ENCODE measurements at places on chromosomes 1 and 21.

GRCh38 chr1:113226148-113226547, 153.2 kb downstream of the LRIG2 start:
- DNase-seq, result peak; percentile 30

GRCh38 chr1:231106347-231106746, 55.5 kb upstream of the TRIM67 start:
- no peak for DNase-seq

GRCh38 chr1:82321794-82322193, 521.1 kb downstream of the ADGRL2 start:
- DNase-seq, result no peak

DNA sequence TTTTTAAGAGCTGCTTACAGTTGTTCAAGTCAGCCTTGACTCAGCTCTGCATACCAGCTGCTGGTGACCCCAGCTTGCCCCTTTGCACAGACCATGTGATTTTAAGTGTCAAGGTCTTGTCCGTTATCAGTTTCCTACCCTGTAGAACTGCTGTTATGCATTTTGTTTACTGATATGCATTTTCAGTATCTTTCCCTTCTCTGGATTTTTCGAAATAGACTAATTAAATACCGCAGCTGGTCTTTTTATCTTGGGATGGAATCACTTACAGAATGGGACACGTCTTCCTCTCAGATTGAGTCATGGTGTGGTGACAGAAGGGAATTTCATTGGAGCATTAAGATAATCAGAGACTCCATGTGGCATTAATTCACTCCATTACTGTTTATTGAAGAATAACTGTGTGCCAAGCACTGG, 145.6 kb downstream of the FMN2 start:
- no peak for DNase-seq

- no peak for DNase-seq
Measured at GRCh38 chr1:162009501-162010174, 14.0 kb downstream of the OLFML2B start.

DNA sequence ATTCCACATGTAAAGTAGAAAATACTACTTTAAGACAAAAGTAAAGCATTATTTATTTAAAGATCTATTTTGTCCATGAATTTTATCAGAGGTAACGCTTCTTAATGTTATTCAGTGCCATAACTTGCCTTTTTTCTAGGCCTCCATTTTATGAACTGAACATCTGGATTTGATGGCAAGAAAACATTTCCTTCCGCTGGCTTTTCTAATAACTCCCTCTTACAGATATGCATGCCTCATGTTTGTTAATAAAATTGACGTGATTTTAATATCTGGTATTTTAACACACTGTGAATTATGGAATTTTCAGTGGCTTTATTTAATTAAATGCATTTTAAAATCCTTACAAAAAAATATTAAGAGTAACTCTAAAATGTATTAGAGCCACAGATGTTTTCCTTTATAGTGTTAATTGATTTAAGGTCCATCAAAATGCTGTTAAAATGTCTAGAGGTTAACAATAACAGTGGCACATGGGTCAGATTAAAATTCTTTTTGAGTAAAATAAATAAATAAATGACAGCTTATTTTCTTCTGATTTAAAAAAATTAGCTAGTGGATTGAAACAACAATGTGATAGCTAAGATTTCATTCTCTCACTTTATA, 15.1 kb downstream of the PTPRC start:
- no peak for DNase-seq

GRCh38 chr1:218614031-218614430, 268.9 kb downstream of the TGFB2 start:
- DNase-seq, result no peak

DNA sequence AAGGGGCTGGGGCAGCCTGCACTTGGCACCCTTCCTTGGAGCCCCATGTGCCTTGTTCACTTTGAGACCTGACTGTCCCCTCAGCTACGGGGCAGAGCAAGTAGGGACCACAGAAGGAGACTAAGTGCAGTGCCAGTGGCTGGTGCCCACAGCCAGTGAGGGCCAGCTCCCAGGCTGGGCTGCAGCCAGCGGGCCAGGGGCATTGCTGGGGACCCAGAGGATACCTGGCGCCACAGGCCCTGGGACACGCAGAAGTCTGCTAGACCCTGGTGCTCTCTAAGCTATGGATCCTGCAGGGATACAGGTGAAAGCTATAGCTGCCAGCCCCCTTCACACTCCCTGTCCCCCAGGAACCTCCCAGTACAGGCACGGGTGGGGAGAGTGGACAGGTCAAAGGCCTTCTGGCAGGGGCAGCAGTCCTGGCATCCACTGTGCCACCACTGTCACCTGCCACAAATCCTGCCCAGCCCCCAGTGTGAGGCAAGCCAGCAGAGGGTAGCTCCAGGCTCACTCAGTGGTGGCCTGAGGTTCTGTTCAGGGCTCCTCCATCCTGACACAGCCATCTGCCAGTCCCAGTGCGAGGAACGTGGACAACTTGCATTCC, 1.3 kb downstream of the CLCNKA start:
- DNase-seq, result no peak

DNA sequence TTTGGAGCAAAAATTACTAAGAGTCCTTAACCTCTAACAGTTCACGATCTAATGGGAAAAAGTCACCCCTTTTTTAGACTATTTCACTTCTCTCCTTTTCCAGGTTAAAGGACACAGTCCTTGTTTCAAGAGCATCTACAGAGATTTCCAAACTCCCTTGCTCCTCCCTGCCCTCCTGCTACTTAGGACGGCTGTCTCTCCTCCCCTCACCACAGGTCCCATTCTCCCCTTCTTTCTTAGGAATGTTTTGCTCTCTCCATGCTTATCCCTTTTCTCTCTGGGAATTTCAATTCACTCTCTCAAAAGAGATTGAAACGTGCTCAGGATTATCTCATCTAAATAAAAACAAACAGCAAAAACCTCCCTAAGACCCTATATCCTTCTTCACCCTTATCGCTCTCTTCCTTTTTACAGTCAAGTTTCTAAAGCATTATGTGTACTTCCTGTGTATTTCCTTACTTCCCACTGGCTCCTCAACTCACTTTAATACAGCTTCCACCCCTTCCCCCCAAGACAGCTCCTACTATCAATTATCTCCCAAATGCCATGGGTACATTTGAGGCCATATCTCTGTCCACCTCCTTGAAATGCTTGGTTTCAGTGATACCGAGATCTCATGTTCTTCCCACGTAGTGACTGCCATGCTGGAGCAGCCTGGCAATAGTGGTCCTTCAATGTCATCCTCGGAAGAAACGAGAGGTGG, 43.2 kb upstream of the ZNF281 start:
- DNase-seq, result no peak

DNA sequence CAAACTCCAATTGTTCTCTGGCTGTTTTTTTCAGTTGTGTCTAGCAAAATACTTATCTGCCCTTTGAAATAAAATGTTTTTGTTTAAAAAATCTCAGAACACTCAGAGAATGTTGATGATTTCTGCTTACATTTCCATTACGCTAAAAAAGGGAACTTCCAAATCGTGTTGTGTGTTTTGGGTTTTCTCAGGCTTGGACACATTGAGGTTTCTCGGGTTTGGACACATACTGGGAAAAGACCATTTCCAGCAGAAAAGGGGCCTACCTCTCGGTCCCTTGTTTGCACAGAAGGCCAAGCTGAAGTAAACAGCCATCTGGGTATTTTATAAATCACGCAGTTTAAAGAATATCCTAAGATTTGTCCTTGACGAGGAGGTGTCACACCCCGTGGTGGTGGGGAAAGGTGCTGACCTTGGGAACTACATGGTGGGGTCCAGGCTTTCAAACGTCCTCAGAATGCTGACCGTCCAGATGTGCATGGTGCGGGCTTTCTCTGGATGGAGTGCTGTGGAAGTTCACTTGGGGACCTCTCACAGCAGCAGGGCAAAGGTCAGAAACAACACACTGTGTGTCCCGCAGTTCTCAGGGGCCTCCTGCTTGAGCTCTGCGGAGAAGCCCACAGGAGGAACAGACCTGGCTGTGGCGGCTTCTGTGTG, 67.8 kb downstream of the SLC37A1 start:
- no peak for DNase-seq
